Activated T-cell treated with anti-CD3 and anti-CD28 coated beads, Interleukin-2, amount 50 U/mL, for 48 hours (primary cell): ENCODE measurements at places on chromosomes 5 and 9.

- no peak for DNase-seq
These were observed 1495.7 kb upstream of the WWC1 start for GRCh38 chr5:166795756-166796155.

DNA sequence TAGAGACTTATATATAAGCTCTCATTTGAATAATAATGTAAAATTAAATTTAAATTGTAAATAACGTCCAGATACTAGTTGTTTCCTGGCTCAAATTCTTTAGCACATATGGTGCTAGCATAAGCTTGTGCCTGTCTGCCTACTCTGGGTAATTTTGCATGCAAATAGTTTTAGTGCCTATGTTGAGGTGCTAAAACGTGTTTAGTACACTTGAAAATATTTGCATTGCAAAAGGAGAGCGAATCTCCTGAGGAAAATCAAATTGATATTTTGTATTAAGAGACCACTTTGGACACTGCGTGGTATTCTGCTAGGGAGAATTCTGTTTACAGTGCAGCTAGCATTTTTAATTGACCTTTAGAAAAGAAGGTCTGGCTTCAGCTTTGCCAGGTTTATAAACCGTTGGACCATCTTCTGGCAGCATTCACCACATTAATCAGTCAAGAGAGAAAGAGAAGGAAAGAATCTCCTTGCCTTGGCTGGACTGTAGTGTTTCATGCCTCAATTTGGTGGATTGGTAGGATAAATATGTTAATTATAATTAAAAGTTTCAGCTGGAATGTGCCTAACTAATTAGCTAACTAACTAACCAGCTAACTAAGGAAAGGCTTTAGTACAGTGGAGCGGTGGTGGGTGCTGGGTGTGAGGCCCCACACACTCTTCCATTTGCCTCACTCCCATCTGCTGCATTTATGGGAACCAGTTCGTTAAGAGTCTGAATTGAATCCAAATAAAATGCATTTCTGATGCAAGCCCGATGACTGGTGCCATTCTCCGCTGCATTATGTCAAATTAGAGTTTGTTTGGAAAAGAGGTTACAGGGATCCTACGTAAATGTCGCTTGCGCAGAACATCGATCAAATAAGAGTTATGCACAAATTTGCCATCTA lies 150.1 kb upstream of the MPDZ start:
- DNase-seq, result no peak

GRCh38 chr9:106880081-106880480 lies 17.1 kb downstream of the ZNF462 start:
- no peak for DNase-seq

- no peak for DNase-seq
These were observed 257.9 kb downstream of the ASTN2 start for GRCh38 chr9:117156771-117157535.

DNA sequence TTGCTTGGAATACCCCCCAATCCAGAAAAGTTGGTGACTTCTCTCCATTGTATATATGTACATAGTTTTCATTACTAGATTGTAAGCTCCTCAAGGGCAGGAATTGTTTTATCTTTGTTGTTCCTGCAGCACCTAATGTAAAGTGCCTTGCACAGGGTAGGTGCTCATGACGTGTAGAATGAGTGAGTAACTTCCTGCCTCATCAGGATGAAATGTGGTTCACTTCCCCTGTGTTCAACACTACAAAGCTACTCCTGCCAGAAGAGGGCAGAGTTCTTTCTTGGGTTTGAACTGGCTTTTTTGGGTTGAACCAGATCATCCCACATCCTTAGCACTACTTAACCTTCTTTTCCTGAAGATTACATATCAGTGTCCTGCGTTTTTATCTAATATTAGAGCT lies 23.9 kb downstream of the GTF3C4 start:
- DNase-seq, result no peak

GRCh38 chr5:27474395-27474794 lies 436.0 kb upstream of the CDH9 start:
- no peak for DNase-seq

DNA sequence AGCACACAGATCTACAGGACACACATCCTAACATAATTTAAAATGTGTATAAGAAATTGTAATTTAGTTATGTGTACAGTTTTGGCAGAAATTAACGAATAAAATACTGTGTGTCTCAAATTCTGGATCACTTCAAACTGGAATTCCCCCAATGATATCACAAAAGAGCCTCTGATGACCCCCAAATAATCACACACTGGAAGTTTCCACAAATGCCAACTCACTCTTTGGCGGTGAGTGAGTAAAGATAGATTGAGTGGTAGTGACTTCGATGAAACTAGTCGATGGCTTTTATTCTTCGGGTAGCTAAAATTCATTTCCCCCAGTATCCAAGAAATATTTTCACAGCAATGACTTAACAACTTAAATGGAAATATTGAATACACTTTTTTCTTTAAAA lies 2.2 kb downstream of the ZNF366 start:
- no peak for DNase-seq
